Activated naive CD4-positive, alpha-beta T cell (primary cell): ENCODE measurements at places on chromosomes 5 and 9.

DNA sequence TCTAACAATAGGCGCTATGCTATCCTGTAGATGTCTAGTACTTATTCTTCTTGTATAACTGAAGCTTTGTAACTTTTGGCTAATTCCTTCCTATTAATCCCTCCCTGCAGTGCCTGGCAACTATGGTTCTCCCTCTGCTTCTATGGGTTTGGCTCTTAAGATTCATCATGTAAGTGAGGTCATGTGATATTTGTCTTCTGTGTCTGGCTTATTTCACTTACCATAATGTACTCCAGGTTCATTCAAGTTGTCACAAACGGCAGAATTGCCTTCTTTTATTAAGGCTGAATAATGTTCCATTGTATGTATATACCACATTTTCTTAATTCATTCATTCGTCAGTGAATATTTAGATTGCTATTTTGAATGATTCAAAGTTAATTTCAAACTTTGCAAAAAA, 149.9 kb upstream of the GAS1 start:
- DNase-seq: no peak

DNA sequence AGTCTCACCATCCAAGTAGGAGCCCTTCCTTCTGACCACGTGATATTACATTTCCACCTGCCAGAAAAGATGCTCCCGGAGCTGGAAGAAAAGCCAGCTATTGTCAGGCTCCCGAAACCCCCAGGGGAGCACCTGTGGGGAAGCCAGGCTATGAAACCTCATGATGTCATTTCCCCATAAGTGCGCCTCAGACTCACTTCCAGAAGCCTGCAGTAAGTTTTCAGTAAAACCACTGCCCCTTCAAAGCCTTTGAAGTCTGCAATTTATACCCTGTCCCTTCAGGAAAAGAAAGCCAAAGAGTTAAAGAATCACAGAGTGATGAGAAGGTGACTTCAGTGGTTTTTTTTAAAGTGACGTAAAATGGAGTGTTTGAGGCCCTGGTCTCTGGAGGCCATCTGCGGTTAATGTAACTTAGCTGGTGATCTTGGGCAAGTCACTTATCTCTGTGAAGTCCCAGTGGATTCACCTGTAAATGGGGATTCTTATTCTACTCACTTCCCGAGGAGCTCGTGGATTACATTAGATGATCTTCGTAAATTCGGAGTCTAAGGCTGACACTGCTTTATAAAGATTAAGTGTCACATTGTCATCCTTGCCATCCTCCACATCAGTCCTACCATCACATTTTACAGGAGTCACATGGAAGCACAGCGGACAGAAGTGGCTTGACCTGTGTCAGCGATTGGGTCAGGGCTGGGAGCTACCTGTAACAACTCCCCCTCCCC, 2.6 kb upstream of the SEMA6A start:
- DNase-seq: no peak

GRCh38 chr5:105812304-105812703, 1858.4 kb downstream of the EFNA5 start:
- no peak for DNase-seq

DNA sequence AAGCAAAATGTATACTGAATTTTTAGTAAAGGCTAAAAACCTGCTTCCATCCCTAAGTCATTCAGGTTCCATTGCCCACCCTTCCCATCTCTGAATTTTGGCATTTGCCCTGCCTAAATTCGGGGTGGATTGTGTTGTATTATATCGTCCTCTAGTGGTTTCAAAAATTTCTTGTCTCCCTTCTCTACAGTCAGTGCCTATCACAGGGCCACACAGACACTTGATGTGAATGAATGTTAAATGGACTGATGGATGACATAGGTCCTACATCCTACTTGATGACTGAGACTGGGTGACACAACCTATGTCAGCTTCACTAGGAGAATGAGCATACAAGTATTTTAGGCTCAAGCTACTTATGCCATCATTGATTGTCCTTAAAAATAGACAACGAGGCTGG, 45.6 kb upstream of the SLC30A5 start:
- no peak for DNase-seq

DNA sequence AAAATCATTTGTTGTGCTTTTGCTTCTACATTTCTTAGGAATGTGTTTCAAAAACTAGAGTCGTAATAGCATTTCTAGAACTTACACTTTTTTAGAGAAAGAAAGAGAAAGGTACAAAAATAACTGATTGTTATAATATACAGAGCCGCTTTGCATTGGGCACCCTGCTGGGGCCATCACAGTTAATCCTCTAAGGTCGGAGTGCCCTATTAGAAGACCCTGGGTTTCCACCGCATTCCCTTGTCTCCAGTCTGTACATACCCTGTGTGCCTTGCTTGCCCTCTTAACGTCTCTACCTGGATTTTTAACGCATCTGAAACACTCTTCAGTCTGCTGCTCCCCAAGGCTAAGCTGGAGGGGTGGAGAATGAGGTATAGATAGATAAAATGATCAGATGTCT, 1.3 kb downstream of the MARVELD2 start:
- DNase-seq: no peak

DNA sequence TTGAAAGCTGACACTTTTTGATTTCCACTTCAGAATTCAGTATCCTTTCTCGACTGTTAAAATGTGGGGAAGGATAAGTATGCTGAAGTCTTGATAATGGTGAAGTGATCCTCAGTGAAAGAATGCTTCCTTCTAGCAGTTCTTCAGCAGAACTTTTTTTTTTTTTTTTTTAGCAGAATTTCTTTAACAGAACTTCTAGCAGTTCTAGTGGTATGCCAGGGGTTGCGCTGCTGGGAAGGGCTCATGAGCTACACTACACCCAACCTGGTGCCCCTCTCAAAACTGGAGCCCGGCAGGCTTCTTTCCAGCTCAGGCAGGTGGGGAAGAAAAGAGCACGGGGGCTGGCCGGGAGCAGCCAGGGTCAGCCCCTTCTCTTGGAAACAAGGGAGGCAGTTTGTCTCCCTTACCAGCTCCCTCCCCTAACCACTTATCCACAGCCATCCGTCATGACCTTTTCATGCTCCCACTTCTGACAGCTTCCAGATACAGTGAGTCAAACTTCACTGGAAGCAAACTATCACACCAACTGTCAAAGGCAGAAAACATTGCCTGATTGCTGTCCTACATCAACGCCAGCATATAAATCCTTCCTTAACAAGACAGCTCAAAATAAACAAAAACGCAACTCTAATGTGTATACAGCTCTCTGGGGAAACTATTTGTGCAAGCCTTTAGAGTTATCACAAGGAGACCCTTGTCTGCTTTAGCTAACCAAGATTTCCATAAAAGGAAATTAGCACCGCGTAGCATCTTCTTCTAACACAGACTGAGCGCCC, 211.5 kb downstream of the GAPVD1 start:
- DNase-seq: no peak

DNA sequence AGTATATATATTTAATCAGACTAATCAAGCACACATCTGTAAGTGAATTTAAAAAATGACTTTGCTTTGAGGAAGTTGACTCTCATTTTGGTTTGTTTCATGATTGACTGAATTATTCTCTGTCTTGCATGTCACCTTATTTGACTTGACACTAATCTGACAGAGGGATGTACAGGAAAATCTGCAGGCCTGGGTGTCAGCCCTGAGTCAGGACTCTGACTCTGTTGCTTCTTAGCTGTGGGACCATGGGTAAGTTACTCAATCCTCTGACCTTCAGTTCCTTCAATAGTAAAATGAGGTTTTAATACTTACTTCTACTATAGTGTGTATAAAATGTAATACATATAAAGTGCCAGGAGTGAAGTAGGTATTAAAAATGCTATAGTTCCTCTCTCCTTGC, 415.9 kb downstream of the ARHGEF28 start:
- no peak for DNase-seq

DNA sequence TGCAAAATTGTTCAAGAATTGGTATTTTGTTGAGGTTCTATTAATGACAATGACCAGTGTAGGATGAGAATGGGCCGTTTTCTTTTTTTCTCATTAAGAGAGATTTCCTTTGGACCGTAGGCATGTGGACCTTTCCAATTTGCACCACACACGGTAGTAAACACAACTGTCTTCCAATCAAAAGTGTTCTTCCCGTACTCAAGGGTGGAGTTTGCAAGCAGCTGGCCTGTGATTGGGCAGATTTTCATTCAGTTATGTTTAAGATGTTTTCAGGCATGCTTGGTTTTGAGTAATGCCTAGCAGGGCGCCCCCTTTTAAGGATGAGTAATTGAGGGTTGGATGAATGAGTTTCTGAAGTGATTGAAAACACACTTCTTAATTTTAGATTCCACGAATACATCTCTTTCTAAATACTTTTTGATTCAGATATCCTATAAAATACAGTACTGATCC, 2.5 kb downstream of the KDM3B start:
- DNase-seq: no peak

DNA sequence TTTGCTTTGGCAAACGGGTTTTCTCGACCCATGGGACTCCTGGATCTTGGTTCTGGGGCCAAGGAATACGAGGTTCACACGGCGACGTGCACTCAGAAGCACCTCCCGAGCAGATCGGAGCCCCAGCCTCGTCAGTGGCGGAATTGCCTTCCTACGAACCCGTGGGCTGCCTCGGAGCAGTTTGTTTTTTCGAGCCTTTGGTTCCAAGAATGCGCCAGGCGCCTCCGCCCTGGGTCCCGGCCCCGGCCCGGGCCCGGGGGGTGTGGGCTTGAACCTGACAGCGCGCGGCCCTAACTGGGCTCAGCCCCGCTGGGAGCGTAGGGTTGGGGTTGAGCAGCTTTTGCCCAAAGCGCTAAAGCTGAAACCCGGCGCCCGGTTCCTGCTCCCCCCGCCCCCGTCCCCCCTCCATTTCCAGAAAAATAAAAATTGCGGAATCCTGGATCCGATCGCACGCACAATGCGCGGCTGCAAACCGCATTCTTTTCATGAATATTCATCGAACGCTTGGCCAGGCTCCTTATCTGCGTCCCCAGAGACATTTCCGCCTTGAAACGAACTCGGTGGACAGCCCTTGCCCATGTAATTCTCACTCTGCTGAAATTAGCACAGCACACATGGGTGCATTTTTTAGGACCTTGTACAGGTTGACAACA, 1.0 kb downstream of the BASP1 start:
- no peak for DNase-seq

DNA sequence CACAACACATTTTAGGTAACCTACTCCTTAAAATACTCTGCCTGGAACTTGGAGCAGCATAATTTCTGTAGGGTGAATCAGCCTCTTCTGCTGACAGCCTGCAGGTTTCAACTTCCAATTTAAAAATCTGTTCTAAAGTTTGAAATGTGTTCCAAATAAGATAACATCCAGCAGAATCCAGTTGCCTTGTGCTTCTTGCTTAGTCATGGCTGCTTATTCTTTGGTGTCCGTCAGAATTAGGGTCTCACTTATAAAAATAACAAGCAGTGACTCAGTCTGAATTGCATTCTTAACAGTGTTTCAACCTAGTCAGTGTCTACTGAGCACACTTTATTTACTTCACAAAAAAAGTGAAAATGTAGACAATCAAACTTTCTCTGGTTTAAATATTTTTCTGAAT, 3.7 kb downstream of the CDH6 start:
- no peak for DNase-seq

DNA sequence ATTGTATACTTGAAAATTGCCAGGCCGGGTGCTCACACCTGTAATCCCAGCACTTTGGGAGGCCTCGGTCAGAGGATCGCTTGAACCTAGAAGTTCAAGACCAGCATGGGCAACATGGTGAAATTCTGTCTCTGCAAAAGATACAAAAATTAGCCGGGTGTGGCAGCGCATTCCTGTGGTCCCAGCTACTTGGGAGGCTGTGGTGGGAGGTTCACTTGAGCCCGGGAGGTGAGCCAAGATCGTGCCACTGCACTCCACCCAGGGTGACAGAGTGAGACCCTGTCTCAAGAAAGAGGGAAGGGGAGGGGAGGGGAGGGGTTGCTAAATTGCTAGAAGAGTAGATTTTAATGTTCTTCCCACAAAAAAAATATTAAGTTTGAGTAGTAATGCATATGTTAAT, 53.2 kb downstream of the FNBP1 start:
- DNase-seq: no peak

GRCh38 chr5:18027241-18027867, 393.1 kb downstream of the TAF11L14 start:
- DNase-seq: no peak

- DNase-seq: no peak
Measured at GRCh38 chr5:69432412-69433206, 17.7 kb downstream of the MARVELD2 start.
